ENCODE measurements at places on chromosomes 6 and 20. TPM values are rescaled to one million over a fixed set of nuclear protein-coding genes. Genes with fewer than 3 reads are reported as not detected.

RFX6 gene
- total RNA-seq: not detected

CST4 gene
- total RNA-seq: not detected

HLA-DOA gene
- total RNA-seq: 1.8 TPM

ECT2L gene
- total RNA-seq: not detected

SNRPB gene
- 533 TPM for total RNA-seq

TMEM217 gene
- total RNA-seq: 9.9 TPM

APMAP gene
- 58.7 TPM for total RNA-seq

SLC22A3 gene
- total RNA-seq: not detected

- no peak for DNase-seq
These were observed 328.2 kb upstream of the MANEA start for GRCh38 chr6:95249175-95249574.

DNA sequence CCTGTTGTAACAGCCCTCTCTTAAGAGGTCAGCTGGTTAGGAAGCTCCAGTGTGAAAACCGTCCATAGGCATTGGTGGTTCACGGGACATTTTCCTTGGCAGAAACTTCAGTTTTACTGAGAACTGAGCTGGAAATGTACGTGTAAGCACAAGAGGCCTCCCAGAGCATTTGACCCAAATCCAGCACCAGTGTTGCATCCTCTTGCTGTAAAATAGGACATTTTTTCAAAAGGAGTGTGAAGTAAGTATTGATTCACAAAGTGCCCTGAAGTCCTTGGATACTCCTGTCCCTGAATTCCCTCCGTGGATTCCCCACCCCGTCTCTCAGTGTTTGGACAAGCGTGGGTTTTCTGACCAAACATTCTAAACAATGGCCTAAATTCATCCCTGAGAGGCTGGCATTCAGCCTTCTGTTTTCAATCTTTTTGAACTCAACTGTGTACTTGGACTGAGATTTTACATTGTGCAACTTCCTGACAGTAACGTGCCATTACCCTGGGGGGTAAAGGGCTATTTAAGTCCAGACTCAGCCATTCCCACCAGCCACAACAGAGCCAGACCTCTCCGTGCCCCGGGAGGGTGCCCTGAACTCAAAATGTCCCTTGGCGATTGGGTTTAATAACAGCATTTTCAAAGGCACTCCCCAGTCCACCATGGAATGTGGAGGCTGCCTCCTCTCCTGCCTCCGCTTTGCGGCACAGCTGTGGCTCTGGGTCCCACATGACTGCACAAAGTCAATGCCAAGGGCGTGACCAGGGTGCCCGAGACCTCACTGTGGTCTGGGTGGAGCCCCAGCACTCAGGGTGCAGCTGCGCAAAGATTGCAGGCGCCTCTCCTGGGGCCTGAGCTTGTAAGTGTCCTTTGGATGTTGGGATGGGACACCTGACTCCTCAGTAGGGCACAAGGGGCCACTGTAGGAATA, 92.7 kb upstream of the AFDN start:
- no peak for DNase-seq

DNA sequence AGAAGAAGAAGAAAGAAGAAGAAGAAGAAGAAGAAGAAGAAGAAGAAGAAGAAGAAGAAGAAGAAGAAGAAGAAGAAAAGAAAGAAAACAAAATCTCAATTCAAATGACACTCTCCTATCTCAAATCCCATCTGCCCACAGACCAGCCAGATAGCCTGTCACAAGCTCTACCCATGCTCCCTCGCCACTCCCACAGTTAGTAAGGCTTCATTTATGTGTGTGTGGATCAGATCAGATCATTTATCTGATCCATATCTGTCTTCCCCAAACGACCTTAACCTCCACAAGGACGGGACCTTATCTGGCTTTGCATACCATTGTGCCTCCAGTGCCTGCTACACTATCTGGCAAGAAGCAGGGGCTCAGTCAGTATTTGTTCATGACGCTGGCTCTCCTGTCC, 81.9 kb upstream of the RREB1 start:
- DNase-seq: no peak

GRCh38 chr20:22226849-22227700, 357.3 kb downstream of the FOXA2 start:
- DNase-seq: no peak

GRCh38 chr20:31713312-31714273, 9.1 kb downstream of the BCL2L1 start:
- no peak for DNase-seq

GRCh38 chr6:115612796-115613479, 447.8 kb downstream of the FRK start:
- no peak for DNase-seq

DNA sequence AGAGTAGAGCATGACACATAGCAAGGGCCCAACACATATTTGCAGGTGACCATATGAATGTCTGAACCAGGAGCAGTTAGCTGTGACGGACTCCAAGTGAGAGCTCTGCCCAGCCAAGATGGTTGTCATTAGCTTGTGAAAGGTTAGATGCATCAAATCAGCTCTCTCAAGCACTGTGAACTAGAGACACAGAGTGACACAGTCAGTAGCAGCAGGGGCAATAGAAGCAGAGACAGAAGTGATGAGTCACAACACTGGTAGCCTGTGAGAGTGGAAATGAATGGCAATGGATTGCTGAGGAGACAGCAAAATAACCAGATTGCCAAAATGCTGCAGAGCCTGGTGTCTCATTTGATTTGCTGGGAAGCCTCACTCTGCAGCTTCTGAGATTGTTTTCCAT, 558.9 kb downstream of the PKHD1 start:
- no peak for DNase-seq

GRCh38 chr6:134964451-134965203, 14.7 kb upstream of the ALDH8A1 start:
- no peak for DNase-seq

- no peak for DNase-seq
These were observed 149.9 kb upstream of the AFDN start for GRCh38 chr6:167676666-167677421.

DNA sequence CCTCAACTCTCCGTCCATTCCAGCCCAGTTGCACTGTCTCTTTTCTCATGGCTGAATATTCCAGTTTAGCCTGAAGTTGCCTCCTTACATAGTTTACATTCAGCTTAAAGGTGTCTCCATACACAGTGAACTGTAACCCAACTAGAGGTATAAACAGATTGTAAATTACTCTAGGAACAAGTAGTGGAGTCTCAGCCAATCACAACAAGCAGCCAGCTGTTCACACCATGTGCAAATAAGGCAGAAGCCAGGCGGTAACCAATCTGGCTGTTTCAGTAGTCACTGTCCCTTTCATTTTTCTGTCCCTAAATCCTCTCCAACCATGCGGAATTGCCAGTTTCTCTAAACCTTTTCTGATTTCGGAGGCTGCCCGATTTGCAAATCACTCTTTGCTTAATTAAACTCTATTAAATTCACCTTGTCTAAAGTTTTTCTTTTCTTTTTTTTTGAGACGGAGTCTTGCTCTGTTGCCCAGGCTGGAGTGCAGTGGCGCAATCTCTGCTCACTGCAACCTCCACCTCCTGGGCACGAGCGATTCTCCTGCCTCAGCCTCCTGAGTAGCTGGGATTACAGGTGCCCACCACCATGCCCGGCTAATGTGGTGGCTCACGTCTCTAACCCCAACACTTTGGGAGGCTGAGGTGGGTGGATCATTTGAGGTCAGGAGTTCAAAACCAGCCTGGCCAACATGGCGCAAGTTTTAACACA, 37.6 kb upstream of the GFOD1 start:
- DNase-seq: no peak

GRCh38 chr6:110357664-110358552, at the start of gene METTL24:
METTL24 (minus strand) TSS chr6:110358349; CDS start chr6:110358272, 77 bp downstream.
- DNase-seq: no peak

DNA sequence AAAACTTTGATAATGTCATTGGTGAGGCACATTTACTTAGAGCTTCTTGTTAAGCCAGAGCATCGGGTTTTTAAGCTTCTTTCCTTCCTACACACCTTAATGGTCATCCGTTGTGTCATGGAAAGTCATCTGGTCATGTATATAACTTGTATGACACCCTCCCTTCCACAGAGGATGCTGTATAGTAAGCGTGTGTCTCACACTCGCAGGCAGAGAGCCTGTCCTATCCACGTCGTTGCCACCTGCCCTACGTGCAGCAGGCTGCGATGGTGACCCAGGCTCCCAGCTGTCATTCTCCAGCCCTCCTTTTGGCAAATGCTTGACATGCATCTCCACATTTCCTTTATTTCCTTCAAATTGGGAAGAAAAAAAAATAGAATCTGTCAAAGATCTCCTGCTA, 85.6 kb downstream of the MYB start:
- no peak for DNase-seq

DNA sequence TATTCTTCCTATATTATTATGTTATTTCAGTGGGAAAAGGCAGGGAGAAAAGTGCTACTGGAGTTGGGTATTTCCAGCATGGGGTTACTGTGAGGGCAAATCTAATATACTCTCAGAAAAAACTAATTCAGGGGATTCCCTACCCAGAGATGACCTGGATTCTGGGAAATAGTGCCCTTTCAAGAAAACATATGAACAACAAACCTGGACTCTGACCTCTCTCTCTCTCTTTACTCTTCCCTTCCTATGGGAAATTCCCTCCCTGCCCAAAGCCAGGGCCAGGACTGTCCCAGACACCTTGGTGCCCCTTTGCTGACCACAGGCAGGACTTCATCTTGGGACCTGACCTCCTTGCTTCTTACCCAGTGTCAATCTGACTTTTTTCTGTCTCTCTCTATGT, 1.6 kb upstream of the UBD start:
- no peak for DNase-seq

GRCh38 chr20:22619272-22619671, 34.9 kb upstream of the FOXA2 start:
- no peak for DNase-seq

DNA sequence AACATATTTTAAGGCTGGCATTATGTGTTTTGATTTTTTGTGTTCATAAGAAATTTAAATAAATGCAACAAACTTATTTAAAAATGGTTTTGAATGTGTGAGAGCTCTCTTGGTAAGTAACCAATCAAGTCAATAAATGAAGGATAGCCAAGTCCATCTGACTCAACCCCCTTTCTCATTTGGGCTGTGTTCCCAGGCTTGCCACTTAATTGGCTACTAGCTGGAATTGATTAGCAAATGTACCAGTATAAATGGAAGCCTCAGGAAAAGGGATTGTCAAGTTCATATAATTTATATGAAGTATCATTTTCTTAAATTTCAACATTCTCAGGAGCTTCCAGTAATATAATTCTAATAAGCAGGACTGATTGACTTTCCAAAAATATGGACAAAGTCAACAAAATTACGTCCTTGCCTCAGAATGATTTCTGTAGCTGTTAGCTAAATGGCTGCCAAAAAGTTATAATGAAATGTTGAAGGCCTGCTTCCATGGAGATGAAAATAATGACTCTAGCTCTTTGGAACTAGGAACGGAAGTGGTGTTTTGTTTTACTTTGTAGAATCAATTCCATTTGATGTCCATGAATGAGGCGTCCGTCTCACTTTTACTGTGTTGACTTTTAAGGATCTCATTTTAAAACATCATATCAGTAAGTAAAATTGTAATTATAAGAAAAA, 614.9 kb downstream of the CDH26 start:
- no peak for DNase-seq

- DNase-seq: no peak
These were observed 435.1 kb downstream of the PREX1 start for GRCh38 chr20:48392407-48393310.

GRCh38 chr20:4102381-4102780, 87.0 kb upstream of the RNF24 start:
- no peak for DNase-seq

DNA sequence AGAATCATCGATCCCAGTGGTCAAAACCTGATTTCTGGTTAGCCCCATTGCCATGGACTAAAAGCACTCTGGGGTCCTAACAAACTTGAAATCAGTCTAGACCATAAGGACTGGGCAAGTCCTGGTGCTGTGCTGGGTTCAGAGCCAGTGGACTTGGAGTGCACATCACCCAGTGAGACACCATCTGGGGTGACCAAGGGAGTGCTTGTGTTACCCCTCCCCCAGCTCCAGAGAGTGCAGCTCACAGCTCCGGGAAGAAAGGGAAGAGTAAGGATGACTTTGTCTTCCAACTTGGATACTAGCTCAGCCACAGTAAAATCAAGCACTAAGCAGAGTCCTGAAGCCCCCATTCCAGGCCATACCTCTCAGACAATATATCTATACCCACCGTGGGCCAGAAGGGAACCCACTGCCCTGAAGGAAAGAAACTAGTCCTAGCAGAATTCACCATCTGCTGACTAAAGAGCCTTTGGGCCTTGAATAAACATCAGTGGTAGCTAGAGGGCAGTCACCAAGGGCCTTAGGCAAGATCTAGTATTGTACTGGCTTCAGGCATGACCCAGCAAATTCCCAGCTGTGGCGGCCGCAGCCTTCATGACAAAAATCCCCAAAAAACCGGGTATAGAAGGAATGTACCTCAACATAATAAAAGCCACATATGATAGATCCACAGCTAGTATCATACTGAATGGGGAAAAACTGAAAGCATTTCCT, 153.5 kb upstream of the OGFRL1 start:
- DNase-seq: no peak

DNA sequence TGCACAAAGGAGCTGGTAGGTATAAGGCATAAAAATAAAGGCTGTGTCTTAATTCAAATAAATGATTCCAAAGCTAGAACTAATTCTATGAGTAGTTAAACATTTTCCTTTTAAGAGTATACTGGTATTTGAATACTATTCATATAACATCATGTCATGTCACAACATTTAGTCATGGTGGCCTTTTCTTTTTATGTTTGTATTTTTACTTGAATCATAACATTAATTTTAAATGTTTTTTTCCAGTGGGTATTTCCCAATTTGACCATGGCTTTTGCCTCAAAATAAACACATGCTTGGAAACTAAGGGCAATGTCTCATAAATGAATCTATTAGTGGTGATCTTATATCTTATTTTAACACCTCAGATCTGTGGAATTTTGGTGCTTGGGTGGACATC, 177.1 kb downstream of the CD109 start:
- no peak for DNase-seq

- DNase-seq: no peak
These were observed 205.8 kb upstream of the SSTR4 start for GRCh38 chr20:22829356-22829755.

- no peak for DNase-seq
These were observed 11.3 kb downstream of the GINS1 start for GRCh38 chr20:25418776-25419175.

DNA sequence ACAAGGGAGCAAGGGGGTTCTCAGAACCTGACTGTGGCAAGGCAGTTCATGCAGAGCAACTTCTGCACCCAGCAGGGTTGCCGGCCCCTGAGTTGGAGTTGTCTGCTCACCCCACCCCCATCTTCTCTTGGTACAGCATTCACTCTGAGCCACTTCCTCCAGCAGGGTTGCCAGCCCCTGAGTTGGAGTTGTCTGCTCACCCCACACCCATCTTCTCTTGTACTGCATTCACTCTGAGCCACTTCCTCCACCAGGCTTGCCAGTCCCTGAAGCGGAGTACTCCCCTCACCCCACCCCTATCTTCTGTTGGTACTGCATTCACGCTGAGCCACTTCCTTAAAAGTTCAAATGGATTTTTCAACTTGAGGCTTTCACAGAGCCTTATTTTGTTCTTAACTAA, 79.7 kb upstream of the SYNDIG1 start:
- DNase-seq: peak; percentile 9

GRCh38 chr6:158769234-158769770, 49.9 kb downstream of the EZR start:
- no peak for DNase-seq
